ENCODE measurements at places on chromosomes 1 and 21.

DNA sequence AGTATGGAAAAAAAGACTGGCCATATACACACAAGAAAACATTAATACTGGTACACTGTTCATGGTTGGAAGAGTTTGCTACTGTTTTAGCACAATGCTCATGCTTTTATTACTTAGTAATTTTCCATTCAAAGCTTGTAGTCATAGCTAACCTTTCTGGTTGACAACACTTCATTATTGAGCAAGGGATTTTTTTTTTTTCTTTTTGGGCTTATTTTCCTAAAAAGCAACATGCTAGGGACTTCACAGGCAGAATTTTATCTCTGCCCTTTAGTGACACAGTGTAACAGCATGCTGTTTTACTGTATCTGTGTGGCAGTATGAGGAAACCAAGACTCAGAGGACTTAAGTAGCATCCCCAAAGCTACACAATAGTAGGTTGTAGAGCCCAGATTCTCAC is 58.5 kb downstream of the FGGY start:
- DNase-seq, result no peak

GRCh38 chr1:87993051-87993450 is 664.4 kb downstream of the LMO4 start:
- no peak for DNase-seq

GRCh38 chr1:75501577-75502295 is 109.2 kb downstream of the SLC44A5 start:
- no peak for DNase-seq

- no peak for DNase-seq
Observed at GRCh38 chr1:71438626-71439025, 357.8 kb upstream of the ZRANB2 start.

GRCh38 chr1:207298636-207299398 is 22.7 kb upstream of the CD55 start:
- no peak for DNase-seq

- DNase-seq, result no peak
Observed at GRCh38 chr1:245580651-245581050, 425.9 kb downstream of the KIF26B start.

- DNase-seq, result no peak
Observed at GRCh38 chr1:3072391-3073185, 3.6 kb downstream of the PRDM16 start.

DNA sequence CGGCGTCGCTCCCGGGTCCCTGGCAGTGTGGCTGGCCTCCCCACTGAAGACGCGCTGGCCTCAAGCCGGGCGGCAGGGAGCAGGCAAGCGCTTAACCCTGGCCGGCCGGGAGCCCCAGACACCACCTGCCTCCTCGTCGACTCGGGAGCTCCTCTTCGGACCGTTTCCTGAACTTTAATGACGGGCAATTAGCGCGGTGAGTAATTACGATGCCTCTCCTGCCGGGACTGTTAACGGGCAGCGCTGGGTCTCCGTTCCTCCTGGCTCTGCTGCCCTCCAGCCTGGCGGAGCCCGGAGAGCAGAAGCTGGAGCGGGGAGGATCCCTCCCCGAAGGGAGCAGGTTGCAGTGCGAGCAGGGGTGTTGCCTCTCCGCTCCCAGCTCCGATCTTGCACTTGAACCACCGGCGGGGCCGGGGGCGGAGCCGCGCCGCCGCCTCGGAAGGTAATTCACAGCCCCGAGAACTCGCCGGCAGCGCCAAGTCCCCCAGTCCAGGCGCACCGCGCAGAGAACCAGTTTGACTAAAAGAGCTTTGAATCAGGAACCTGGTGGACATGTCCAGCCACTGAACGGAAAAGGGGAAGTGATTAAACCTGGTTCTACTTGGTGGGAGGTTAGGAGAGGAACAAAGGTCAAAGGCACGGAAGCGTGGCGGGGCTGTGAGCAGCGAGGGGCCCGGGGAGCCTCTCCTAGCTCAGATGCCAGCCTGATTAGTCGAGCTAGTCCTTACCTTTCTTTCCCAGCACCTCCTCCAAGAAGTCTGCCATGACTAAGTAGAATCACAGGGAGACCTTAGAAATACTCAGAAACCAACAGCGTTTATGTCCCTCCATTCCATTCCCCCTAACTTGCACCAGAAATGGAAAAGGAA is 18.3 kb upstream of the PLEKHA6 start:
- DNase-seq, result no peak

- DNase-seq, result no peak
Observed at GRCh38 chr1:198258491-198258890, 101.7 kb downstream of the NEK7 start.

- no peak for DNase-seq
Observed at GRCh38 chr1:221925947-221926346, 184.1 kb upstream of the DUSP10 start.

DNA sequence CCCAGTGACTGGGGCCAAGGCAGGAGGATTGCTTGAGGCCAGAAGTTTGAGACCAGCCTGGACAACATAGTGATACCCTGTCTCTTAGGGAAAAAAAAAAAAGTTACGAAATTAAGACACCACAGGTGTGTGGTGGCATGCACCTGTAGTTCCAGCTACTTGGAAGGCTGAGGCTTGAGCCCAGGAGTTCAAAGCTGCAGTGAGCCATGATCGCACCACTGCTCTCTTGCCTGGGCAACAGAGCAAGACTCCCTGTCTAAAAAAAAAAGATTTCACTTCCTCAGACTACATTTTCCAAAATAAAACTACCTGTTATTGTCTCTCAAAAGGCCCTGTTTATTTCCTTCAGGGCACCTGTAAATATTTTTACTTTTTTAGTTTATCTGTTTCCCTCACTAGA is 4.7 kb upstream of the STK40 start:
- no peak for DNase-seq

- DNase-seq, result no peak
Observed at GRCh38 chr1:156461781-156462647, 38.6 kb downstream of the MEF2D start.

- no peak for DNase-seq
Observed at GRCh38 chr1:6513320-6513801, 21.9 kb upstream of the PLEKHG5 start.

GRCh38 chr1:225388372-225388771 is 39.5 kb downstream of the LBR start:
- DNase-seq, result no peak

DNA sequence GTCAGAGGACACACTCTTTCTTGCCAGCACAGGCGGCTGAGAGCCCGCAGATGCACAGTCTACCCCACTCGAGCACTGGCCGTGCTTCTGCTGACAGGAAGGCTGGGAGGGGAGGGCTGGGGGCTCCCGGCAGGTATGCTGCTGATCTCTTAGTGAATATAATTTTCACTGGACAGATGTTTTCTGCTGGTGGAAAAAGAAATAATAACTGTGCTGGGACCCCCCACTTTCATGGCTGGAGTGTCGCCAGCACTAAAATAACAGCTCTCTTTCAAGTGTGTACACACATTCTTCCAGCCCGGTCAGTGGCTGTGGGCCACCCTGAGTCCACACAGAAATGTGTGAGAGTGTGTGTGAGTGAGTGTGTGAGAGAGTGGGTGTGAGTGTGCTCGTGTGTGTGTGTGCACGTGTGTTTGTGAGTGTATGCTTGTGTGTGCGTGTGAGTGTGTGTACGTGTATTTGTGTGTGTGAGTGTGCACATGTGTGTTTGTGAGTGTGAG is 167.7 kb upstream of the USP24 start:
- DNase-seq, result no peak

- DNase-seq, result no peak
Observed at GRCh38 chr1:154222518-154222917, 1.8 kb downstream of the UBAP2L start.

GRCh38 chr1:96039910-96040309 is 681.7 kb upstream of the PTBP2 start:
- no peak for DNase-seq

DNA sequence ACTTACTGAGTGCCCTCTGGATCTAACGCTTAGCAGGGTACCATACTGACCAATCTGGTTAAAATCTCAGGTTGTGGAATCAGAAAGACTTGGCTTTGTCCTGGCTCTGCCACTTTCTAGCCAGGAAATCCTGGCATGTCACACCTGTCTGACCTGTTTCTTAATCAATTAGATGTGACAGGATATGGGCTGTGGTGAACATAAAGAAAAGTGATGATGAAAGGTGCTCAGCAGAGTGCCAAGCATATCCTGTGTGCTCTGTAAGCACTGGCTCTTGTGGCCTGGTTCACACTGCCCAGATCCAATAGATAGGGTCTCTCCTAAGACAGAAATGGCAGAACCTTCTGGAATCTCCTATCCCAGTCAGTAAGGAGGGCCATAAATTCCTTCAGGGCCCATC is 53.9 kb downstream of the PHC2 start:
- no peak for DNase-seq

- DNase-seq, result peak; percentile 50
Observed at GRCh38 chr1:64505232-64505943, 35.5 kb downstream of the CACHD1 start.

DNA sequence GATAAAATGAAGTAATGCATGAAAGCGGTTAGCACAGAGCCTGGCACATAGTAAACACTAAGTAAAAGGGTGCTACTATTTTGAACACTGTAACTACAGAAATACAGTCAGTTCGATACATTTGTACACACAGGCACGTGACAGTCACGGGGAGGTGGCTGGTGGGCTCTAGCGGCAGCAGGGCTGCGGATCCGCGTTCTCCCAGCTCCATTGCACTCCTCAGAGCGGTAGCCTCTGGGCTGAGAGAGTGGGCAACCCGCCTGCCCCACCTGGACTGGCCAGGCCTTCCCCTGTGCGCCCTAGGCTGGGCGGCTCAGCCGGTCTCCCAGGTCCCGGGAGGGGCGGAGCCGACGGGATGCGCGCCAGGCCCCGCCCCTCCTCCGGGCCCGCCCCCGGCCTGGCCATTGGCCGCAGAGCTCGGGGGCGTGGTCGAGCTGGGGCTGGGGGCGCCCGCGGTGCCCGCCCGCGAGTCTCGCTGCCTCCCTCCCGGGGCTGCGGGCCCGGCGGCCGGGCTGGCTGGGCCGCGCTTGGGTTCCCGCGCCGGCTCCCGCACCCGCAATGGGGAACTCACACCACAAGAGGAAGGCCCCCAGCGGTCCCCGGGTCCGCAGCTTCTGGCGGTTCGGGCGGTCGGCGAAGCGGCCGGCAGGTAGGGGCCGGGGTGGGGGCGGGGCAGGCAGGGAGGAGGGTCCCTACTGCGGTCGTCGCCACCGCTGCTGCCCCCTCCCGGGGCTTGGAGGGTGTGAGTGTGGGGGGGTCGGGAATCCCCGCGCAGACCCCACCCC is 51.2 kb upstream of the SYNC start:
- peak; percentile 74 for DNase-seq

DNA sequence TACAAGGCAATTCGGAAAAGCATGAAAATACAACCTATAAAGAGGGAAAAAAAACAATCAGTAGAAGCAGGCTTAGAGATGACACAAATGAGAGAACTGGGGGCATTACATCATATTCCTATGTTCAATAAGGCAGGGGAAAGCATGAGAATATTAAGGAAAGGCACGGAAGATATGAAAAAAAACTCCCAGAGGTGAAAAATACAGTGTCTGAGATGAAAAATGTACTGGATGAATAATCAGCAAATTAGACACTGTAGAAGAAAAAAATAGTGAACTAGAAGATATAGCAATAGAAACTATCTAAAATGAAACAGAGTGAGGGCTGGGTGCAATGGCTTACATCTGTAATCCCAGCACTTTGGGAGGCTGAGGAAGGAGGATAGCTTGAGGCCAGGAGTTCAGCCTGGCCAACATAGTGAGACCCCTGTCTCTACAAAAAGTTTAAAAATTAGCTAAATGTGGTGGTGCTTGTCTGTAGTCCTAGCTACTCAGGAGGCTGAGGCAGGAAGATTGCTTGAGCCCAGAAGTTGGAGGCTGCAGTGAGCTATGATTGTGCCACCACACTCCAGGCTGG is 101.8 kb downstream of the ST3GAL3 start:
- DNase-seq, result no peak

DNA sequence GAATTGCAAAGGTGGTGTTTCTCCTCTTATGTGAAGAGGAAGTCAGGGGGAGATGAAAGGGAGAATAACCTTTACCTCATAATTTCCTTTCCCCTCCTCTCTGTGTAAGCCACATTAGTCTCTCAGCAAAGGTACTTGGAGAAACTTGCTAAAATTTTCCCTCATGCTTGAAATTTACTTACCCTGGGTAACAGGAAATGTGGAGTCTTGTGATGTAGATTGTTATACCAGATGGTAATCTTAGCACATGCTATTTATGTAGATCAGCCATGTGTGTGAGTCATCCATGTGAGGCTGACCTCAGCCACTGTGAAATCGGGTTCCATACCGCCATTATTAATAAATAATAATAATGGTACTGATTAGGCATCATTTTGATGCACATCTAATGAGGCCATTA is 128.4 kb downstream of the TGFB2 start:
- no peak for DNase-seq

DNA sequence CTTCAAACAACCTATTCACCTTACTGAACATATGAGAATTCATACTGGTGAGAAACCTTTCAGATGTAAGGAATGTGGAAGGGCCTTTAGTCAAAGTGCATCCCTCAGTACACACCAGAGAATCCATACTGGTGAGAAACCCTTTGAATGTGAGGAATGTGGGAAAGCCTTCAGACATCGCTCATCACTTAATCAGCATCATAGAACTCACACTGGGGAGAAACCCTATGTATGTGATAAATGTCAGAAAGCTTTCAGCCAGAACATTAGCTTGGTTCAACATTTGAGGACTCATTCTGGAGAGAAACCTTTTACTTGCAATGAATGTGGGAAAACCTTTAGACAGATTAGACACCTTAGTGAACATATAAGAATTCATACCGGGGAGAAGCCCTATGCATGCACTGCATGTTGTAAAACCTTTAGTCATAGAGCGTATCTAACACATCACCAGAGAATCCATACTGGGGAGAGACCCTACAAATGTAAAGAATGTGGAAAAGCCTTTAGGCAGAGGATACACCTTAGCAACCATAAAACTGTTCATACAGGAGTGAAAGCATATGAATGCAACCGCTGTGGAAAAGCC is 13.2 kb upstream of the EXO5 start:
- DNase-seq, result no peak

- peak; percentile 78 for DNase-seq
Observed at GRCh38 chr21:43361493-43362296, 65.2 kb downstream of the SIK1 start.

GRCh38 chr1:212341090-212341489 is 55.9 kb downstream of the PPP2R5A start:
- no peak for DNase-seq

- DNase-seq, result no peak
Observed at GRCh38 chr1:45658171-45658570, 28.2 kb downstream of the GPBP1L1 start.

Data from femur (tissue), 1 donor.